CD4-positive, CD25-positive, alpha-beta regulatory T cell (primary cell): ENCODE measurements at places on chromosomes 12 and 14.

GRCh38 chr12:100460702-100461101 is 13.0 kb upstream of the NR1H4 start:
- no peak for DNase-seq

GRCh38 chr12:34219046-34219770 is 196.9 kb downstream of the ALG10 start:
- no peak for DNase-seq

DNA sequence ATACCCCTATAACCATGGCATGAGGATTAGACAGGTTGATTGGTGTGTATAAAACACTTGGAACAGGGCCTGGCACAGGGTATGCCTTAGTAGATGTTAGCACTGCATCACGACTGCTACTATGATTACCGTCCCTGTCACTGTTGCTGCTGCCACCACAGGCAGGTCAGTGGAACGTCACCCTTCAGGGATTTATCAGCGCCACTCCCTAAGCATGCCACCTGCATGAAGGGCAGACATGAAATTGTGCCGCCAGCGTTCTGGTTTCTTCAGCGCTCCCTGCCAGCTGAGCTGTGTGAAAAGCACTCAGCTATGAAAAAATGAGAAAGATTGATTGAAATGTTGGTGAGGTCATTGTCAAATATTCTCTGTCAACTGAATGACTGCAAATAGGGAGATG is 477.0 kb downstream of the DPF3 start:
- no peak for DNase-seq

- no peak for DNase-seq
Measured at GRCh38 chr12:92146497-92147224, 1.0 kb upstream of the BTG1 start.

- no peak for DNase-seq
Measured at GRCh38 chr12:13948621-13949020, 32.8 kb downstream of the GRIN2B start.

- DNase-seq = no peak
Measured at GRCh38 chr12:58592475-58593207, 327.7 kb downstream of the LRIG3 start.

GRCh38 chr12:89345376-89345775 is 6.9 kb downstream of the DUSP6 start:
- DNase-seq = no peak

- no peak for DNase-seq
Measured at GRCh38 chr12:56688846-56689109, 694 bp upstream of the PTGES3 start.

GRCh38 chr12:41362510-41362909 is 174.4 kb downstream of the PDZRN4 start:
- no peak for DNase-seq

GRCh38 chr12:80551897-80552296 is 107.9 kb downstream of the PTPRQ start:
- DNase-seq = no peak

GRCh38 chr14:61518403-61518802 is 176.9 kb upstream of the HIF1A start:
- DNase-seq = no peak

DNA sequence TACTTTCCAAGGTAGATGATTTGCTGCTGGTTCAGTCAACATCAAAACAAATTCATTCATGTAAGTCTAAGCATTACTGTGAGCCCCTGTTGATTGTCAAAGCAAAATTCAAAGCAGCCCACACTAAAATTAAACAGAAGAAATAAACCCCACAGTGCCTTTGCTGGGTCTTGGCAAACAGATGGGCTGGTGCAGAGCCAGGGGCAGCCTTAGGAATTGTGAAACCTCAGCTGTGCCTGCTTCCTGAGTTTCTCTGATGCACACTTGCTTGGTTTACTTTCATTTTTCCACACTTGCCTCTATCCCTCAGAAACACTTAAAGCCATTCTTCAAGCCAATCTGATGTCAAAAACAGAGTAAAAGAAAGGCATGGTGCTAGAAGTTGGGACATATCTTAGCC is 6.6 kb upstream of the PLEKHG7 start:
- DNase-seq = no peak

DNA sequence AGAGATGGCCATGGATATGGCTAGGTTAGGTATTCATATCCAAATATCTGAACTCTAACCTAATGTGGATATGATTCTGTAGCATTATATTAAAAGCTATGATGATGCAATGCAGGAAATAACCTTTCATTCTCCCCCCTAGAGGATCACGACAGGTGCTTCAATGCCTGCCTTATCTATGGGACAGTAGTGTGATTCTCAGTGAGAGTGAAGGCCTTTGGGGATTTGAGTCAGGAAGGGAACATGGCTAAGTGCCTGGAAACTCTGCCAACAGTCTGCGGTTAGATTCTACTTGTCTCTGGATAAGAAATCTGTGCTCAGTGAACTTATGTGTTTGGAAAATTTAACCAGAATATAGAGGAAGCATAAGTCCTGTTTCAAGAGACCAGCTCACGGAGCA is 81.8 kb downstream of the SLC38A1 start:
- DNase-seq = no peak

- DNase-seq = no peak
Measured at GRCh38 chr14:76846331-76847047, 20.3 kb downstream of the LRRC74A start.

GRCh38 chr12:108102363-108102762 is 26.7 kb upstream of the WSCD2 start:
- no peak for DNase-seq

DNA sequence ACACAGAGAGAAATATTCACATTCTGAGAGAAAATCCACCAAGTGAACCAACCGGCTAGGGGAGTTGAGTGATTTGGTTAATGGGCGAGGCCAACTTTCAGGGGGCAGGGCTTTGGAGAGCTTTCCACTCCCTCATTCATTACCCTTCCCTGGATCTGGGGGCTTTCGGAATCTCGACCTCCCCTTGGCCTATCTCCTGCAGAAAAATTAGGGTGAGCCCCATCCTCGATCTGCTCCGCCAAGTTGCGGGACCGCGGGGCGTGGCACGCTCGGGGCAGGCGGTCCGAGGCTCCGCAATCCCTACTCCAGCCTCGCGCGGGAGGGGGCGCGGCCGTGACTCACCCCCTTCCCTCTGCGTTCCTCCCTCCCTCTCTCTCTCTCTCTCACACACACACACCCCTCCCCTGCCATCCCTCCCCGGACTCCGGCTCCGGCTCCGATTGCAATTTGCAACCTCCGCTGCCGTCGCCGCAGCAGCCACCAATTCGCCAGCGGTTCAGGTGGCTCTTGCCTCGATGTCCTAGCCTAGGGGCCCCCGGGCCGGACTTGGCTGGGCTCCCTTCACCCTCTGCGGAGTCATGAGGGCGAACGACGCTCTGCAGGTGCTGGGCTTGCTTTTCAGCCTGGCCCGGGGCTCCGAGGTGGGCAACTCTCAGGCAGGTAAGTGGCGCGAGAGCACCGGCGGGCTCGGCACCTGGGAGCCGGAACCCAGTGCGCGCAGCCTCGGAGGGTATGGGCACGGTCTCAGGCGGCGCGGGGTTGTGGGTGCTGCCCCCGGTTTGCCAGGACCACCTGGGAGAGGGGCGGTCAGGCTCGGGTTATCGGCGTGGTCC is at the start of gene ERBB3:
Gene ERBB3, plus strand, starts transcription at position 443 of the 833 bp plus-strand sequence. Its CDS starts 136 bp downstream, at position 579.
- DNase-seq = peak; percentile 59

- no peak for DNase-seq
Measured at GRCh38 chr14:42628602-42629001, 1021.9 kb downstream of the LRFN5 start.

- DNase-seq = no peak
Measured at GRCh38 chr12:60070552-60070951, 474.7 kb downstream of the SLC16A7 start.

- DNase-seq = no peak
Measured at GRCh38 chr14:64082837-64083236, 211.3 kb downstream of the ESR2 start.

DNA sequence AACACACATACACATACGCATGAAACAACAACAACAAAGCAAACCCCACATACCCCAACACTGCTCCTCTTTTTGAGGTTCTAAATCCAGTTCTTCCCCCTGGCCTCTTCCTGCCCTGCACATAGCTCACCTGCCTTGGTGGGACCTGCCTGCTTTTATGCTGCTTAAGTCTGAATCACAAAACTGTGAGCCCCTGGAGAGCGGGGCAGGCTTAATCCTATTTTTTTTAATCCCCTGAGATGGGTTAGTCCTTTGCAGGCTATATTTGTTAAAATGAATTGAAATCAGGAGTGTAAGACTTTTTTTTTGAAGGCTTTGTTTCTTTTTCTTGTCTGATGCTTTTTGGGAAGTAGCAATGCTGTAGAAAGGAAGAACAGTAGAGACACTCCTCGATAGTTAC is 84.6 kb upstream of the MAX start:
- DNase-seq = no peak

DNA sequence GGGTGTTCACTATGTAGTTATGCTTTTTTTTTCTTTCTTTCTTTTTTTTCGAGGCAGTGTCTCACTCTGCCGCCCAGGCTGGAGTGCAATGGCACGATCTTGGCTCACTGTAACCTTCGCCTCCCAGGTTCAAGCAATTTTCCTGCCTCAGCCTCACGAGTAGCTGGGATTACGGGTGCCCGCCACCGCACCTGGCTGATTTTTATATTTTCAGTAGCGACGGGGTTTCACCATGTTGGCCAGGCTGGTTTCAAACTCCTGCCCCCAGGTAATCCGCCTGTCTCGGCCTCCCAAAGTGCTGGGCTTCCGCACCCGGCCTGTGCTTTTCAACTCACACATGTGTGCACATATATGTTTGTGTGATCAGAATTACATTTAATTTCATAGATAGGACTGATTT is 38.9 kb upstream of the AMN start:
- no peak for DNase-seq

DNA sequence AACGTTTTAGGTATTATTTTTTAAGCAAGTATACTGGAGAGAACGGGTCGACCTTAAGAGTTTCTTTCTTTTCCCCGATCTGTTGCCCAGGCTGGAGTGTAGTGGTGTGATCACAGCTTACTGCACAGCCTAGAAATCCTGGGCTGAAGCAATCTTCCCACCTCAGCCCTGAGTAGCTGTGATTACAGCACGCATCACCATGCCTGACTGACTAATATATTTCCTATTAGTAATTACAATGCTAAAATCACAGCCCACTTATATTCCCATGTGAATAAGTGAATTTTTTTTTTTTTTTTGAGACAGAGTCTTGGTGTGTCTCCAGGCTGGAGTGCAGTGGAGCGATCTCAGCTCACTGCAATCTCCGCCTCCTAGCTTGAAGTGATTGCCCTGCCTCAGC is 50.4 kb downstream of the DICER1 start:
- DNase-seq = no peak

DNA sequence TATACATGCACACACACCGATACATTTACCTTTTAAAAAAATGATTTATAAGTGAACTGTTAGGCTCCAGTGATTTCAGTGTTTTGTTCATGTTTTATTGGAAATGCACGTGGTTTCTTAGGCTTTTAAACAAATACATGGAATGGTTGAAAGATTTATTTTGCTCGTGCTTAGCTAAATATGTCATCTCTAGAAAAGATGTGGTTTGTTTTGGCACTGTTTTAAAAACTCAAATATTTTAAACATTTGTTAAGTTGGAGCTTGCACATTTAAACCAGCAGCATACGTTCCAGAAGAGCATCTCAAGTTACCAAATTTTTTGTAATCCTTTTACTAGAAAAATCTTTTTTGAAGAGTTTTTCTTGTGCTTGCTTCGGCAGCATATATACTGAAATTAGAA is 44.5 kb downstream of the FOXA1 start:
- no peak for DNase-seq

DNA sequence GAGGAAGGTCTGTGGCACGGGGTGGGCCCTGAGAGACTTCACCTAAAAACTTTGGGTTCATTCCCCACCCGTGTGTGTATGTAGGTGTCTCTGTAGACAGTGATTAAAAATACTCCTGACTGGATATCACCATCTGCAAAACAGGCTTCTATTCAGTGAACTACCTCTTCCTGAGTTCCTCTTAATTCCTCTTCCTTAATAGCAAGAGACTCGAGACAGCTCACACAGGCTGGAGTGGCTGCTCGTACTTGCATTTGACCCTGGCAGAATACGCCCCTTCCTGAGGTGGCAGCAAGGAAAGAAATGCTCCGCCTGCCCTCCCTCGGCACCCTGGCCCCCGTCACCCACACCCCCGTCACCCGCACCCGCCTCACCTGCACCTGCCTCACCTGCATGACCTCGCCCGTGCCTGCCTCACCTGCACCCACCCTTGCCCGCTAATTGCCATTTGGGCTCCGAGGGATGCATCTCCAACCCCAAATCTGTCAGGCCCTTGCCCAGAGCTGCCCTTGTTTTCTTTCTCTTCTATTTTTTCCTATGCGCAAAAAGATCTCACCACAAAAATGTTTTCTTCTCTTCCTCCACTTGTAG is 90.0 kb downstream of the FBXL14 start:
- DNase-seq = no peak

DNA sequence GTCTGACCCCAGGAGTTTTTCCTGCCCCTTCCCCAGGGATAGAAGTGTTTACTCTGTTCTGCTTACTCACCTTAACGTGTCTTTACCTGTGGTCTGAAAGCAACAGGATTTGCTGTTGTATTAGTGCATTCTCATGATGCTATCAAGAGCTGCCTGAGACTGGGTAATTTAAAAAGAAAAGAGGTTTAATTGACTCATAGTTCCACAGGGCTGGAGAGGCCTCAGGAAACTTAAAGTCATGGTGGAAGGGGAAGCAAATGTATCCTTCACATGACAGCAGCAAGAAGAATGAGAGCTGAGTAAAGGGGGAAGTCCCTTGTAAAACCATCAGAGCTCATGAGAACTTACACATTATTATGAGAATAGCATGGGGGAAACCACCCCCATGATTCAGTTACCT is 240.4 kb downstream of the SNAPC1 start:
- no peak for DNase-seq

DNA sequence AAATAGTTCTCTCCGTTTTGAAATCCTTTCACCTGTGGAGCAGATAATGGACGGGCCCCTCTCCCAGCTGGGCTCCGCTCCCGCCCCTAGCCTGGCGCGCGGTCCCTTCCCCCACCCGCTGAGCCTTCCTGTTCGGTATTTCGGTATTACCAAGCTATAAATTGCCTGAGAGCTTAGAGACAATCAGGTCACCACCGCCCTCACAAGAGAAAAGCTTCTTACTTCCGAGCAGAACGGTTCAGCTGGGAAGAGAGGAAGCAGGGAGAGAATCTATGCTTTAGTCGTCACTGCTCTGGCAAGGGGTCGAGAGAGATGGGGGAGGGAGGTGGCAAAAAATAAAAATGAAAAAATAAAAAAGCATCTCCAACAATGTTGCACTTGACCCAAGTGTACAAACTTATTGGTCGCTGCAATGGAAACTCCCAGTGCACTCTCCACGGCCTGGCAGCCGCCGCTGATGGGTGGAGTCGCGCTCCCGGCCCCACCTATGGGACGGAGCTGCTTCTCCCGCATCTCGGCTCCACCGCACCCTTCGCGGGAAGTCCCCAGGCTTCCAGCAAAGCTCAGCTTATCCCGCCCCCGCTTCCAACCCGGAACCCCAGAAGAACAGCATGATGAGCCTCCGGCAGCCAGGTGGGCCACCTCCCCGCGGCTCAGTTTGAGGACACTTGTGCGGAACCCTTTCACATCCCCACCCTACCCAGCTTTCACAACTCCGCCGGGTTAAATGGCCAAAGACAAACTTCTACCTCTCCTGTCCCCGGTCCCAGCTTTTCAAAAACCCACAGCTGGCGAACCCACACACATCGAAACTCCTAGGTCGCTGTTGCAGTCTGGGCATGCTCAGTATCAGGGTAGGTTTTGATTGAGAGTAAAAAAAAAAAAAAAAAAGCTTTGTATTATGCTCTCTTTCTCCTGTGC is 832 bp upstream of the SYT1 start:
- DNase-seq = no peak
